Ascending aorta (tissue), 2 donors: ENCODE measurements at places on chromosomes 3 and 15.

- peak; percentile 52 for DNase-seq
These were observed 56.5 kb downstream of the RPLP1 start for GRCh38 chr15:69509131-69509530.

- no peak for DNase-seq
These were observed 141.2 kb downstream of the NEK11 start for GRCh38 chr3:131167867-131168266.

DNA sequence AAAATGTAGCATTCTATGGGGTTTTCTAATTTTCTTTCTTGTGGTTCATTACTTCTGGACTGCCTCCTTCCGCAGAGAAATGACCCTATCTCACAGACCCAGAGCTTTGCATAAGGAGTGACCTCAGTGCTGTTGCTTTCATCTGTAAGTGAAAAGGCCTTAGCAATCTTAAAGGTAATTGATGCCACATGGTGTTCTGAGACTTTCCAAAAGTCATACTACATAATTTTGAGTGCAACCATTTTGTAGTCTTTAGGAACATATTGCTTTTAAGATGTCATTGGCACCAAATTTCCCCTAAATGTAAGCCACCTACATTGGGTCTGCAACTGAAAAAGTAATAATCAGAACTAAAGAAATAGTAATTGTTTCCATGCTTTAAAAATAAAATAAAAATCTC lies 9.2 kb upstream of the HHLA2 start:
- DNase-seq: no peak

- no peak for DNase-seq
These were observed 30.6 kb upstream of the PIAS1 start for GRCh38 chr15:68023307-68024101.

GRCh38 chr3:38567498-38567897 lies 71.4 kb downstream of the EXOG start:
- no peak for DNase-seq

- DNase-seq: no peak
These were observed 93.9 kb downstream of the WNT7A start for GRCh38 chr3:13785853-13786436.

GRCh38 chr3:56952061-56952460 lies 108.4 kb upstream of the SPATA12 start:
- DNase-seq: no peak

DNA sequence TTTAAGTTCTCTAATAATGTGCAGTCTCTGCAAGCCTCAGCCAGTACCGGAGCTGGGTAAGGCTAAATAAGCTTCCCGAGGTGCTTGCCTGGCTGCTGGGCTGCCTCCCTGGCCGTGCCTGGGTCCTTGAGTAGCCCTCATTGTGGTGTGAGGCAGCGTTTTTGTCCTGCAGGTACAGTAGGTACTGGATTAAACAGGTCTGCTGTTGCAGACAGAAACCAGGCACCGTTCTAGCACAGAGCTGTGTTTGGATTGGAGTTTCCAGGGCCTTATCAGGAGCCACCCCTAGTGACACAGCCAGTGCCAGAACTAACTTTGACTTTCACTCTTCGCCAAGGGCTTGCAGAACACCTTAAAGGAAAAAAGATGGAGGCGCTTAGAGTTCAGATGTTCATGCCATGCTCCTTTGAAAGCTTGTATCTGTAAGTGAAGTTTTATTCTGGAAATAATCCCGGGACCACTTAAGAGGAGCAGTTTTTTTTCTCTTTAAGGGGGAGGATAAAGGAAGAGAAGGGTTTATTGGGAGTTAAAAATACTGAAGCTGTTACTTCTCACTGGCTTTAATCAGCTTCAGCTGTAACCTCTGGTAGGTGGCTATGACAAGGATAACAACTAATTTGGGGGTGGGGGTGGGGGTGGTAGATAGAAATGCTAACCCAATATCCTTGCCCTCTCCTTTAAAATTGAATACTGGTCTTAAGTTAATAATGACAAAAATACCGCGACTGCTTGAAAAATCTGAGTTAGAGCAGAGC lies 126.8 kb downstream of the MITF start:
- DNase-seq: no peak

- DNase-seq: no peak
These were observed 69.6 kb downstream of the LRTM1 start for GRCh38 chr3:54858093-54858785.

DNA sequence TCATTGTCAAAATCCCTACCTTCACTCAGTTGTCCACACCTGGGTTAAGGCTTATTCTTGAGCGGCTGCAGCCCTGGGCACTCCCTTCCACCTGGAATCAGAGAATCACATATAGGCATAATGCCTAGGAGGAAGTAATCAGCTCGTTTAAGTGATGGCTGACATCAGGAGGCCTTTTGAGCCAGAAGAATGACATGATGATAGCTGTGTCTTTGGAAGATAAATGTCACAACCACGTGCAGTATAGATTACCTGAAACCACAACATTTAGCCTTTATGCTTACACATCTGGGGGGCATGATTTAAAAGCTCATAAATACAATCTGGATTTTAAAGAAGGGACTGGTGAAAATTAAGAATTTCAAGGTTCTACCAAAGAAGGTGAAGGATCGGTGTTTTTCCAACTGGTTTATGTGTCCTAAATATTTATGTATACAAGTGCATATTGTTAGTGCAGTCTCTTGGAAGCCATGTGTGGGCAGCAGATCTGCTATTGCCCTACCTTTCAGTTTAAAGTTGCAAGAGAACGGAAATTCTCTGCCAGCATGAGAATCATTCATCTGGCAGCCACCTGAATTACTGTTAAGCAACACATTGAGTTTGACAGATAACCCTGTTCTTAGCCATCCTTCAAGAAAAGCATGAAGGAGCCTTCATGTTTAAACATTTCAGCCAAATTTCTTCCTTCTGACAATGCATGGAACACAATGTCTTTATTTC lies 163.4 kb upstream of the NR2E3 start:
- no peak for DNase-seq

DNA sequence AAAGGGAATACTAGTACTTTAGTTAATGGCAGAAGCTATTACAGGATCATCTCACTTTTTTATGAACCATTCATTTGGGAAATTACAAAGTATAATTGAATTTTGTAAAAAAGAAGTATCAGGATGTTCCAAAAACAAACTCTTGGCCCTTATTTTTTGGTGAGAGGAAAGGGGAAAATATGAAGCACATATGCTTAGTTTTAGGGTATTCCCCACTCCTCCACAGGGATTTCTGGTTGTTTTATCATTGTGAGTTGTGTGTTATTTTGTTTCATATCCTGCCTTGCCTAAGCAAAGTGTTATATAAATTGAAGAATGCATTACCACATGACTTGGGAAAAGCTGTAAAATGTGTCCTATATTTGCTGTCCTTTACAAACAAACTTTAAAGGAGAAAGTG lies 227.0 kb downstream of the FMN1 start:
- no peak for DNase-seq

GRCh38 chr3:77271711-77272110 lies 231.8 kb downstream of the ROBO2 start:
- DNase-seq: no peak

GRCh38 chr3:81579744-81580143 lies 181.7 kb downstream of the GBE1 start:
- no peak for DNase-seq

GRCh38 chr3:179606534-179607085 lies 2.0 kb downstream of the NDUFB5 start:
- DNase-seq: no peak

DNA sequence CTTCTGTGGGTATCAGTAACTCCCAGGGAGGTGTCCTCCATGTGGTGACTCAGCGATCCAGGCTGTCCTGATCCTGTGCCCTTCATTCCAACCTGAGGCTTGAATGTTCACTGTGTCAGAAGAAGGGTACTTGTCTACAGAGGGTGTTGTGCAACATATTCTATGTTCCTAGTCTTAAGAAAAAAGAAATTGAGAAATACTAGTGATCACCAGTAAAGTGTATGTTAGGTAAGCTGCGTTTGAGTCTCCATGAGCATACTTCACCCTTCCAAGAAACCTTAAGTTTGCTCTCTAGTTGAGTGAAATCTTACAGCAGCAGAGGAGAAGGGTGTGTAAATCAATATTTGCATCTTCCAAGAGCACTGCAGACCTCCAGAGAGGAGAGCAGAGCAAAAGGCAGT lies 122.2 kb upstream of the SLC24A5 start:
- DNase-seq: no peak

- no peak for DNase-seq
These were observed 462.3 kb upstream of the SGO1 start for GRCh38 chr3:20648294-20648693.

DNA sequence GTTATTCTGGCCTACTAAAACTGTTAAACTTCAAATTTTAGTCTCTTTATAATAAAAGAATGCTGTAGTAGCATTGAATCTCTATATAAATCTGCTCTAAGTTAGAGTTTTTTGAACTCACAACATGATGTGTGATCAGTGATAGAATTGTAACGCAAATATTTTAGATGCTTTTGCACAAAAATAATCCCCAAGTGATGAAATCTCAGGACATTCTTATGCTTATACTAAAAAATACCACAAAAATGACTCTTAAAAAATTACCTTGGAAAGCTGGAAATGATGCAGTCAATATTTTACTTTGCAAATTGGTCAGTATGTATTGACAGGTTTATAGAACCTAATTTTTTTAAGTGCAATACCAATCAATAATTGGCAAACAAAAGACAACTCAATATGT lies 375.3 kb downstream of the TBC1D5 start:
- DNase-seq: no peak

DNA sequence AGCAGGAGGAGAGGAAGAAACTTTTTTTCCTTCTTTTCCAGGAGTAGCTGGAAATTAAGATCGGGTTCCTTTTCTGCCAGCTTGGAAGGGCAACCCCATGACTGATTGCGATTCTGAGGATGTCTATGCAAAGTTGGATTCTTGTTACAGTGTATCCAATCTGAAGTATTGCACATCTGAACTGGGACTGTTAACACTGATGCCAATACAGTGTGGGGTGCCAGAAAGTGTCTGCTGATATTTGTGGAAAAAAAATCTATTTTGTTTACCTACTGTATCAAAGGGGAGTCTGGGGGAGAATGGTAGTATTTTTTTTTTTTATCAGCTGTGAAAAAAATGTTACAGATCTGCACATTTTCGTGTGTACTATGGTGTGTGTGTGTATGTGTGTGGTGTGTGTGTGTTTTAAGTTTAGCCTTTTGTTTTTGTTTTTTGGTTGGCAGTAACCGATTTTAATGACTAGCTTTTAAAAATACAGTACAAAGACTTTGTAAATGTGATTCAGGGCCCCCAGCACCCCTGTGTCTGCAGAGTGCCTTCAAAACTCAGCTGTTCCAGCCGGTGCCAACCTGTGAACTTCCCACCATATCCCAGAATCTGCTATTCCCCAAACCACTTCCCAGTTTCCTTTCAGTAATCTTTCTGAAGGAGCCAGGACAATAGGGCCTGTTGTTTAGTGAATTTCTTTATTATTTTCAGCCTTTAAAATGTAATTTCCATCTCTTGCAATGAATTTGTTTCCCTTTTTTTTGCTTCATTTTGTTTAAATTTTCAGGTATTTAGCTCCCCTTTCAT lies 1.9 kb downstream of the RAP2B start:
- DNase-seq: no peak

- DNase-seq: no peak
These were observed 50.7 kb downstream of the CSNK1G1 start for GRCh38 chr15:64305261-64305660.

GRCh38 chr3:146421819-146422759 lies 47.3 kb downstream of the PLSCR2 start:
- DNase-seq: no peak

DNA sequence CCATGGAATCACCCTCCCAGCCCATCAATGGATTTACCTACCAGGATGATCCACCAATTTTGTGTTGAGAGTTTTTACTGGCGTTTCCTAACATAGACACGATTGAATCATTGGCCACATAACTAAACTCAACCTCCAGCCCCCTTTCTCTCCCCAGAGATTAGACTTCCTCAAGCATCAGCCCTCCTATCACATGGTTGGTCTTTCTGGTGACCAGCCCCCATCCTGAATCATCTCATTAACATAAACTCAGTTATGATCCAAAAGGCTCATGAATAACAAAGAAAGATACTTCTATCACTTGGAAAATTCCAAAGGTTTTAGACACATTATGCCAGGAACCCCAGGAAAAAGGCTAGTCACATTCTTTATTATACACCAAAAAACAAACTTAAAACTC lies 21.2 kb downstream of the PRKAR2A start:
- DNase-seq: no peak

DNA sequence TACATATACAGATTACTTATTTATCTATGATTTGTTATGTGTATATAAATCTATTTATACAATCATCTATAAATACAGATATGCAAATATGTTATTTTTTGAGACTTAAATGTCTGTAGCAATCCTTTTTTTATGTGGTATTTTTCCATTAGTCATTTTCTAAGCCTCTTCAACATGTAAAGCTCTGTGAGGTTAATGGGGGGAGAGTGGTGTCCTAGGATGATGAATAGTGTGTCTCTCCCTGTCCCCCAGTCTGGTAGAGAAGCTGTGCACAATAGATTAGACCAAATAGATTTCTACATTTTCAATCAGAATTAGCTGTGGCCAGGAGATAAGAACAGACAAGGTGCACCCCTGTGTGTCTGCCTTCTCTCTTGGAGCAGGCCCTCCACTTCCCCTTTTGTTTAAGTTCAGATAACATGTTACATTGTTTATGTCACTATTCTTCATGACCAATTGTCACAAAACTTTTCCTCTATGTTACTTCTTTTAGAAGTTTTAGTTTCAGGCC lies 453.9 kb downstream of the LPP start:
- DNase-seq: no peak

- DNase-seq: no peak
These were observed 11.1 kb upstream of the PIK3R4 start for GRCh38 chr3:130757611-130758150.

DNA sequence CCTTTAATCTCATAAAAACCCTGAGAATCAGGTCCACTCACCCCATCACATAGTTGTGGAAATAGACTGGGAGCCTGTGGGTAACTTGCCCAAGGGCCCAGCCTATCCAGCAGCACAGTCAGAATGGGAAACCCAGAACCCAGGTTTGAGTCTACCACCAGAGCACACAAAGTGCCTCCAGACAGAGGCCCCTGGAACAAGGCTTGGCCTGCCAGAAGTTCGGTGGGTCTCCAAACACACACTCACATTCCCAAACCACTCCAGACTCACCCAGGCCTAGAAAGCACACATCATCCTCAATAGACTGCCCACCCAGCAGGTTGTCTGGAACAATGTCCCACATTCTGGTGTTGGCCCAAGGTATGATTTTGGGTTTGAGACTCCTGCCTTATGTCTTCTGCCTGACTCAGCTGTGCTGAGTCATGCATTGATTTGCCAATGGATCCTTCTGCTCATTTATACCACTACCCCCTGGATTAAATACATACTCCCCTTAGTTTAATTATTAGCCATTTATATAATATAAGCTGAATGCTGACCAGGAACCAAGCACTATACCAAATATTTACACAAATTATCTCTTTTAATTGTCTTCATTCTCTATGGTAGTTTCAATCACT lies 4.5 kb downstream of the SLC12A8 start:
- no peak for DNase-seq

DNA sequence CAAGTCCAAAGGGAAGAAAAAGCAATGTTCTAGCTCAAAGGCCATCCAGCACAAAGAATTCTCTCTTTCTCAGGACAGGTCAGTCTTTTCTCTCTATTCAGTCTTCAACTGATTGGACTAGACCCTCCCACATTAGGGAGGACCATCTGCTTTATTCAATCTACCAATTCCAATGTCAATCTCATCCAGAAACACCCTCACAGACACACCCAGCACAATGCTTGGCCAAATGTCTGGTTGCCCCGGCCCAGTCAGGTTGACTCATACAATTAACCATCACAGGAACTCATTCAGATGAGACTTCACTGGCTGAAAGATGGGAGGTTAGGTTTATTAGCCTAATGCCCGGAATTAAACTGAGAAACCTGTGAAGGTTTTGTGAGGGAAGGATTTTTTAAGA lies 32.4 kb downstream of the ACAN start:
- DNase-seq: no peak
